GM12878 (cell line): ENCODE measurements at places on chromosomes 7 and 10. TPM values are rescaled to one million over a fixed set of nuclear protein-coding genes. Genes with fewer than 3 reads are reported as not detected.

The PON1 gene
- total RNA-seq: 0.26 and 0.40 TPM in 2 replicates

The MYO1G gene
- 224 and 232 TPM in 2 replicates for total RNA-seq

The ACBD7 gene
- 0.27 and 0.74 TPM in 2 replicates for total RNA-seq

The VDAC2 gene
- total RNA-seq: 178 and 185 TPM in 2 replicates

The NUDT13 gene
- 0.72 and 0.88 TPM in 2 replicates for total RNA-seq

The PON3 gene
- total RNA-seq: 0.64 and 0.69 TPM in 2 replicates

The HSPA12A gene
- 2.2 and 2.4 TPM in 2 replicates for total RNA-seq

The AEBP1 gene
- total RNA-seq: 0.16 and 0.23 TPM in 2 replicates

DNA sequence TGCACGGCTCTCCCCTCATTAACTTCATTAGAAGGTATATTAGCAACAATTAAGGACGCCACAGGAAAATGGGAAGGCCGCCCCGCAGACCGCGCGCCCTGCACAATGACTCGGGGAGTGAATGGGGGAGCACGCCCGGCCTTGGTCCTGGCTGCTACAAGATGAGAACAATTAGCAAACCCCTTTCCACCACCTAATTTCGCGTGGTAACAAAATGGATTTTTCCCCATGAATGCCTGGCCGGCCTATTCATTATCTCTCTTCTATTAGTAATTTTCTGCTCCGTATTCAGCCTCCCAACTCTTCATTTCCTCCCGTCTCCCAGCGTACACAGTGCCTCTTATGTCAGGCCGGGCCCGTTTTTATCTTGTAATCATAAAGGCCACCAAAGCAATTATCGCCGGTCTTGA, 346.9 kb downstream of the DNAJB6 start:
- no peaks in the 10 kb centered on the region for H3K27me3 ChIP-seq
- H3K4me1 ChIP-seq: no peaks in the 10 kb centered on the region
- no peak overlapping the region for H3K27ac ChIP-seq
- H3K4me3 ChIP-seq: no peak overlapping the region

DNA sequence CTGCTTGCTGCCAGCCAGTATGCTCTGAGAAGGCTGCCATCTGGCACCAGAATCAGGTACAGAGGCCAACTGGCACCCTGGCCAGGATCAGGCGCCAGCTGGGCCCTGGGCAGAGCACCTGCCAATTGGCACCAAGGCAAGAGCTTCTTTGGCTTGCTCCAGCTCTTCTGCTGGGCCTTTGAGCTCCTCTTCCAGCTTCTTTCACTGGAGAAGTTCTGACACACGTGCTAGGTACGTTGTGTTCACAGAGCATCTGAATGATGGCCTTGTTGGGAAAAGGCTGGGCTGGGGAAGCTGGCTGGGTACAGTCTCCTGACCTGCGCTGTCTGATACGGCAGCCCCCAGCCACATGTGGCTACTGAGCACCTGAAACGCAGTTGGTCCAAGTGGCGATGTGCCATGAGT, 31.7 kb upstream of the OPALIN start:
- no peak overlapping the region for H3K27ac ChIP-seq
- H3K27me3 ChIP-seq: peaks cover 4% of the 10 kb centered on the region
- no peak overlapping the region for H3K4me3 ChIP-seq

- H3K4me1 ChIP-seq: no peaks in the 10 kb centered on the region
- H3K27ac ChIP-seq: no peak overlapping the region
- no peaks in the 10 kb centered on the region for H3K27me3 ChIP-seq
- no peaks in the 10 kb centered on the region for H3K36me3 ChIP-seq
These were observed 71.4 kb upstream of the PRSS58 start for GRCh38 chr7:142329062-142329790.

- H3K4me3 ChIP-seq: no peak overlapping the region
- DNase-seq: no peak
- no peaks in the 10 kb centered on the region for H3K4me1 ChIP-seq
- no peaks in the 10 kb centered on the region for H3K27me3 ChIP-seq
- no peaks in the 10 kb centered on the region for H3K36me3 ChIP-seq
These were observed 23.3 kb downstream of the AP5Z1 start for GRCh38 chr7:4798706-4799235.

- H3K27ac ChIP-seq: no peak overlapping the region
- H3K36me3 ChIP-seq: no peaks in the 10 kb centered on the region
- H3K4me1 ChIP-seq: no peaks in the 10 kb centered on the region
- H3K4me3 ChIP-seq: no peak overlapping the region
These were observed 118.3 kb downstream of the KLF6 start for GRCh38 chr10:3666525-3667302.

GRCh38 chr10:127875916-127876315, 16.8 kb downstream of the CLRN3 start:
- no peaks in the 10 kb centered on the region; the same call in 1 of the 2 replicates for H3K27me3 ChIP-seq
- H3K4me3 ChIP-seq: no peak overlapping the region
- no peak for DNase-seq
- no peak overlapping the region for H3K27ac ChIP-seq

DNA sequence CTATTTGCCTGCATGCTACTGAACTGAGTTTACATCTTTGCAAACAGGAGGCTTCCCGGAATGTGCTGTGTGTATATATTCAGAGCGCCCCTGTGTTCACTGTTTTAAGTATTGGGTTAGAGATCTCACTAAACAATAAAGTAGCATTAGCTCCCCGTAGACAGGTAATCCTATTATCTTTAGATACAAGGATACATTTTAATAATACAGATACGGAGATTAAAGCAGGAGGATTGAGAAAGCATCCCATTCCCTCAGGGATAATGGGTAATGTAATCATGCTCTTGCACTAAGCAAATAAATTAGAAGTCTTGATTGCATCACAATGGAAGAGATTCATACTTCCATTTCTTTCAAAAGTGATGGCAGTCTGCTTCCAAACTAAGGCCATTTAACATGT, 809.0 kb downstream of the NRG3 start:
- H3K36me3 ChIP-seq: no peaks in the 10 kb centered on the region
- H3K27me3 ChIP-seq: no peaks in the 10 kb centered on the region
- H3K27ac ChIP-seq: no peak overlapping the region
- DNase-seq: no peak

DNA sequence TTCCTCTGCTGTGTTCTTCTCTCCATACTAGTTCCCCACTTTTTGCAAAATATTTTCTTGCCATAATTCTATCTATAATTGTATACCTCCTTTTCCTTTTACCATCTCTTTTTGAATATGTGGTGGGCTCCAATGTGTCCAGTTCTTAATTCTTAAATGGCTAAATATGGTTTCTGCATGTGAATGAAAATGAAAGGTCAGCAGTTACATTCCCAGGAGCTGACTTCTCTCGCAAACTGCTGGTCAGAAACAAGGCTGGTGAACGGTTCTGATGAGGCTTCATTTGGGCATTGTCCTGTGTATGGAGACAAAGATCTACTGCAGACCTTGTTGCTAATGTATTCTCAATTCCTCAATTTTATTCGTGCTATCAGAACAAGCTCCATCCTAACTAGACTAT, 309.2 kb downstream of the SNX13 start:
- H3K4me3 ChIP-seq: no peak overlapping the region
- DNase-seq: no peak
- H3K4me1 ChIP-seq: no peaks in the 10 kb centered on the region
- H3K27ac ChIP-seq: no peak overlapping the region
- H3K27me3 ChIP-seq: no peaks in the 10 kb centered on the region

- H3K27ac ChIP-seq: no peak overlapping the region
- H3K4me3 ChIP-seq: no peak overlapping the region
- H3K27me3 ChIP-seq: no peaks in the 10 kb centered on the region
- H3K4me1 ChIP-seq: peaks cover 6% of the 10 kb centered on the region; the same call in 1 of the 2 replicates
These were observed 65.3 kb downstream of the LMBR1 start for GRCh38 chr7:156827587-156828203.

GRCh38 chr10:62511656-62512055, 137.5 kb downstream of the ZNF365 start:
- H3K27ac ChIP-seq: no peak overlapping the region
- peak; percentile 23 for DNase-seq
- H3K27me3 ChIP-seq: no peaks in the 10 kb centered on the region
- no peaks in the 10 kb centered on the region for H3K4me1 ChIP-seq
- H3K36me3 ChIP-seq: no peaks in the 10 kb centered on the region
- H3K4me3 ChIP-seq: no peak overlapping the region

DNA sequence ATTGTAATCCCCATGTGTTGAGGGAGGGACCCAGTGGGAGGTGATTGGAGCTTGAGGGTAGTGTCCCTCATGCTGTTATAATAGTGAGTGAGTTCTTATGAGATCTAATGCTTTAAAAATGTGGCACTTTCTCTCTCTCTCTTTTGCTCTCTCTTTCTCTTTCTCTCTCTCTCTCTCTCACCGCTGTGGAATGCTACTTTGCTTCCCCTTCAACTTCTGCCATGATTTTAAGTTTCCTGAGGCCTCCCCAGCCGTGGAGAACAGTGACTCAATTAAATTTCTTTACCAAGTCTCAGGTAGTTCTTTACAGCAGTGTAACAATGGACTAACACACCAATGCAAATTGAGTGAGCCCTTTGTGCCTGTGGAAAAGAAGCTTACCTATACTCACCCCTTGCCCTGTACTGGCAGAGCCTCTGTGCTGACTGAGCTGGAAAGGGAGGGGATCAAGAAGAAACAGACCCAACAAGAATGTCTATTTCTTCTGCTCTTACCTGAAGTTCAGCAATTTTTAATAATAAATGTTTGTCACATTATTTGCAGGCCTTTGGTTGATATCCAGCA, 642.5 kb upstream of the KCND2 start:
- H3K4me1 ChIP-seq: no peaks in the 10 kb centered on the region
- DNase-seq: no peak
- H3K27ac ChIP-seq: no peak overlapping the region

DNA sequence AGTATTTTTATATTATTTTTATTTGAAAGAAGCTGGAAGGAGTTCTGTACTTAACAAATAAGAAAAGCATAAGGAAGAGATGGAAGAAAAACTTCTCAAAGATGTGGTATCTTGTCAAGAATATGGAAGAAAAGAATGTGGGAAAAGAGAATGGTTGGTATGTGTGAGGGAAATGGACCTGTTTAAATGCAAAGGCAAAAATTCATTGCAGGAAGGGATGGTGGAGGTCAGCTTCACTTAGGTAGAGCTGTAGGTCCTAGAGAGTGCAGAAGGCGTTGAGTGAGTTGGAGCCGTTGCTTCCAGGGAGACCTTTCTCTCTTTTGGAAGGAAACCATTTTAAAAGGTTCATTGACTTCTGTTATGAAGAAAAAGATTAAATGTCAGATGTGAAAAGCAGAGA, 107.3 kb downstream of the EXOC4 start:
- no peaks in the 10 kb centered on the region for H3K36me3 ChIP-seq
- H3K27me3 ChIP-seq: no peaks in the 10 kb centered on the region
- DNase-seq: no peak
- no peak overlapping the region for H3K27ac ChIP-seq
